ENCODE measurements at places on chromosomes 3 and 15.
A peak's percentile ranks its signal among the peaks of the same experiment; 100 is the strongest.

- DNase-seq, result no peak
Measured at GRCh38 chr3:47984075-47984728, 32.0 kb downstream of the MAP4 start.

- DNase-seq, result no peak
Measured at GRCh38 chr15:95825208-95825607, 505.3 kb upstream of the NR2F2 start.

DNA sequence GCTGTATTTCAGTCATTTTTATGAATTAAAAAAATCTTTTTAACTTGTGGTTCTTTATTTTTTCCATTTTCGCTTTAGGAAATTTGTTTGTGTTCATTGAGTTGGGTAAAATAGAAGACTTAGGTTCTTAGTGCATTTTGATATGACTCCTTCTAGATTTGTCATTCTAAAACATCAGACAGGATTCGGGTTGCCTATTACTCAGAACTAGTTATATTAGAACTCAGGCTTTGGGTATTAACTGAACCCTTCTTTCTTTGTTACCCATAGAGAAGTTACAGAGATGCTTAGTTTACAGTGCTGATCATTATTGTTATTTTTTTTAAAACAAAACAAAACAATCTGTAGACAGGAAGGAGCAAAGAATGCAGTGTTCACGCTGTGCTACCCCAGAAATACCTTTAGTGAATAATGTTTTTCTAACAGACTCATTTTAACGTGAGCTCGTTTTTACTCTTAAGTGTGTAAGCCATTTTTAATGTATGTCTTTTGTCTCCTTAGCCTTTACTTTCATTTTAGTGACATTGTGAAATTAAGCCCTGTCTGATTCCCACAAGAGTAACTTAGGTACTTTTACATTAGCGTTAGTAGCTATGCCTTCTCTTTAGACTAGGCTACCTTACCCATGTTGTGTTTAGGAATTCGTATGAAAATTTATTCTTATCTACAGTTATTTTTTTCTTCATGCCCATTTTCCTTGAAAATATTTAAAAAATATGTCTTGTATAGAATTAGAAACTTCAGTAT lies 53.4 kb downstream of the CMC1 start:
- no peak for DNase-seq

DNA sequence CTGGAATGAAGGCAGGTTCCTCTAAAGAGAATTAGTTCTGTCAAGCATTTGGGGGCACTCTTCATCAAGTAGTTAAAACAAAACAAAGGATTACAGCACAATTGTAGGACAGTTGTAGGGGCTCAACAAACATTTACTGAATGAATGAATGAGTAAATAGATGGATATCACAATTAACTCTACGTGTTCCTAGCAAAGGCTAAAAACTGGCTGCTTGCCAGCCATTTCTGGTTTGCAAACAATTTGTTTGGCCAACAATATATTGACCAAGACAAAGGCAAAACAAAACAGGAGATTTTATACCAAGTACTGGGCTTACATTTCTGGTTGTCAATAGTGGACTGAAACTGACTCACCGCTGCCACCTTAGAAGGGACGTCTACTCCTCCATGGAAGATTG lies 116.8 kb downstream of the ZNF280D start:
- no peak for DNase-seq

- no peak for DNase-seq
Measured at GRCh38 chr3:114308377-114308776, 14.5 kb downstream of the TIGIT start.

GRCh38 chr15:73225358-73226015 lies 143.3 kb downstream of the HCN4 start:
- DNase-seq, result no peak

DNA sequence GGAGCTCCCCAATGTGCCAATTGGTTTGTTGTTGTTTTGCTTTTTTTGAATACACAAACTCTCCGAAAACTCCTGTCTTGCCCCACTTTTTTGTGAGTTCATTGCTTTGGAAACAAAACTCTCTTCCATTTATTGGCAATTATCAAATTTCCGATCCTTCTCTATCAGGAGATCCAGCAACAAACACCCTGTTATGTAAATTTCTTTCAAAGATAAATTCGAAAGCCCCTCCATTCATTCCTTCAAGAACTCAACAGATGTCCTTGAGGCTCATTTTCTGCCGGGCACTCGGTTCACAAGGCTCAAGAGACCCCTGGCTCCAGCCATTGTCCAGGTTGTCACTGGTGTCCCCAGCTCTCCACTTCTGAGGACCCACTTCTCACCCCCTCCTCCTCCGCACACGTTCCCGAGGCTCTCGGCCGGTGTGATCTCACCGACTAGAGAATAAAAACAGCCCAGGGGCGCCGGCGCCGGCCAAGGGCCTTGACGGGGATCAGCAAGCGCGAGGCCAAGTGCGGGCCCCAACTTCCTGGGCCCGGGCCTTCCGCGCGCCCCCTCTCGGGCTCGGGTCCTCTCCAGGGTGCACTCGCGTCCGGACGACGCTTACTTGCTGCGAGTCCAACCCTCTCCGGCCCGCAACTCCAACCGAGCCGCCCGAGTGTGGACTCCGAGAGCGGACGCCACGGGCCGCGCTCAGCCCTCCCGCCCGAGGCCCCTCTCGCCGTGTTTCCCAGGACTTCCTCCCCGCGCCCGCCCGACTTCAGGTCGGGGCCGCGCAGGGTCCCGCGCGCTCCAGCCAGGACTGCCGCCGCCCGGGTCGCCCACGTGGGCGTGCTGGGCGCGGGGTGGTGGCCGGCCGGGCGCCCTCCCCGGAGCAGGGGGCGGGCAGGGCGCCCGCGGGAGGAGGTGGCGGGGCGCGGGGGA lies 533 bp upstream of the SMAD3 start:
- peak; percentile 91 for DNase-seq

- no peak for DNase-seq
Measured at GRCh38 chr3:51896607-51897305, 6.4 kb downstream of the IQCF1 start.

DNA sequence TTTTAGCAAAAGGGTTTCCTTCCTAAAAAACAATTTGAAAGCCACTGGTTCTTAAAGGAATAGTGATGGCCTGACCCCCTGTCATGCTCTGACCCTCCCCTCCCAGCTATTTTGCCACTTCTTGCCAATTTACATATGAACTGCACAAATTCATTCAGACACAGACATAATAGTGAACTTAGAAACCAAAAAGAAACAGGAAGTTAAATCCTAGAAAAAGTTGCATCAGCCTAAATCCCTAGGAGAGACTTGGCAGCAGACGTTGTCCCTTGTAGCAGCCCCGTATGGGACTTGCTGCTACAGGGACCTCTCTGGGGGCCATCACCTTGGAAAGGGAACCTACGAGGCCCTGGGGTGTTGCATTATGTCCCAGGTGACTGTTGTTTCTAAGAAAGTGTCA lies 14.3 kb upstream of the PDE8A start:
- DNase-seq, result no peak

DNA sequence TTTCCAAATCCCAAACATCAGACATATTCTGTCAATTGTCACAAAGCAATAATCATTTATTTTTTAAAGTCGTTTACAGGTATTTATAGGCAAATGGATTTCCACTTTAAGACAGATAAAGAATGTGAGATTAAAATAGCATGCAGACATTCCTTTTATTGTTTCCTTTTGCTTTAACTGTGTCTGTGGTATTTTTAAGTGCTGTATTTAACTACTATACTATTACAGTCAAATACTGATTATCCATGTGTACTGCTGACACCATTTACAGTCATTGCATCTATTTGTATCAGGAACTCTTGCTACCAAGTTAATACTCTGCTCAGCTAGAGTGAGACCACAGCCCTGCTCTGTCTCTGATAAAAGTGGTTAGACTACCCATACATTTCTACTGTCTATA lies 12.8 kb upstream of the CEP152 start:
- no peak for DNase-seq

DNA sequence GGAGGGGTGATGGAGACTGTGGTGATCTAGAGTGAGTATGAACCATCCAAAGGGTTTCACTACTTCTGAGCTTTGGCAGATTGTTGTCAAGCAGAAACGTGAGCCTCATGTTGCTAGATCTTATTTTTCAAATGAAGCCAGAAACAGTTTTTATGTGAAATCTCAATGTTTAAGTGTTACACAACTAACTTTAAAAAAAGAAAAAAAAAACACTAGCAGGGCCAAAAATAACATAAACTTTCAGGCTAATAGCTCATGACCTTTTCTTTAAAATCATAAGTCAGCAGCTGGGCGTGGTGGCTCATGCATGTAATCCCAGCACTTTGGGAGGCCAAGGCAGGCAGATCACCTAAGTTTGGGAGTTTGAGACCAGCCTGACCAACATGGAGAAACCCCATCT lies 2.1 kb upstream of the HTR3D start:
- no peak for DNase-seq

- DNase-seq, result no peak
Measured at GRCh38 chr3:188734395-188734794, 437.4 kb upstream of the TPRG1 start.

- DNase-seq, result no peak
Measured at GRCh38 chr3:189288348-189289235, 116.8 kb downstream of the TPRG1 start.

- DNase-seq, result no peak
Measured at GRCh38 chr15:41659855-41660234, 360 bp upstream of the MGA start.

GRCh38 chr3:8525893-8526292 lies 24.3 kb downstream of the LMCD1 start:
- DNase-seq, result no peak

- no peak for DNase-seq
Measured at GRCh38 chr3:136120373-136121348, 75.5 kb downstream of the MSL2 start.

DNA sequence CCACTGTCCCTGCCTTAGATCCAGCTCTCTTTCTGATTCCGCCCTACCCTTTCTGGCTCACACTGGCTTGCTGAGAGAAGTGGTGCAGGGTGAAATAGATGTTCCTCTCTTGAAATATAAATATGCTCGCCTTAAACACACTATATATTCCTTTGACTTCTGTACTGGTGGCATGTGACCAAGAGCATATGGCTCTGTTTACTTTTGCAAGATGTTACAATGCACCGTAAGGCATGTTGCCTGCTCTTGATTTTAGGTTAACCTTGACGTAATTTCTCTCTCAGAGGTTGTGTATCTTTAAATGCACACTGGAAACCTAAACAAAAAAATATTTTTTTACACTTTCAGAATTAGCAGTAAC lies 749 bp downstream of the RSRC1 start:
- no peak for DNase-seq

GRCh38 chr3:46456118-46456517 lies 8.6 kb downstream of the LTF start:
- DNase-seq, result no peak

- peak; percentile 62 for DNase-seq
Measured at GRCh38 chr15:80779658-80780415, 667 bp downstream of the CEMIP start.

GRCh38 chr3:168870892-168871291 lies 775.2 kb upstream of the GOLIM4 start:
- no peak for DNase-seq

DNA sequence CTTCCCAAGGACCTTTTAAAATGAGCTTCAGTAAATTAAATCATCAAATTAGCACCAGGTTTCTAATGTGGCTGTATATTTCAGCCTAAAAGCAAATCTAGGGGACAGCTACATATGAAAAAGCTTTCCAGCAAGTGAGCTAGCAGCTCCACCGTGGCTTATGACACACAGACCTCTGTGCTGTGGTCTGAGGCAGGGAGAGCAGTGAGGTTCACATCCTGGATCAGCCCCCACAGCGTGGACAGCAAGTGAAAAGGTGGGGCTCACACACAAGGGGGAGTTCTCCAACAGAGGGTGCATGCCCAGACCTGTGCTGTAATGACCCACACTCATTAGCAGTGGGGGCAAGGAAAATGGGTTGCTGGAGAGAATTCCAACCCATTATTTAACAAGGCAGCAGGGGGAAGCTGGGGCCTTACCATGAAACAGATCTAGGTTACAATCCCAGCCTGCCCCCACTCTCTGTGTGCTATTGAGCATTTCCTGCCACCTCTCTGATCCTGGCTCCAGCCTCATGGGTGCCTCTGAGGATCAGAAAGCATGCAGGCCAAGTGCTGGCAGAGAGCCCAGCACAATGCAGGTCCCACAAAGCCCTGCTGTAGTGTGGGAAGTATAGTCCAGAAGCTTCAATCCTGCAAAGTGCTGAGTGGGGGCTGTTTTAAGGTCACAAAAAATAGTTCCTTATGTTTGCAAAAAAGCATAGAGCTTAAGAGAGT lies 48.2 kb downstream of the RASGRF1 start:
- DNase-seq, result no peak

GRCh38 chr15:48888191-48888590 lies 10.3 kb downstream of the EID1 start:
- no peak for DNase-seq

DNA sequence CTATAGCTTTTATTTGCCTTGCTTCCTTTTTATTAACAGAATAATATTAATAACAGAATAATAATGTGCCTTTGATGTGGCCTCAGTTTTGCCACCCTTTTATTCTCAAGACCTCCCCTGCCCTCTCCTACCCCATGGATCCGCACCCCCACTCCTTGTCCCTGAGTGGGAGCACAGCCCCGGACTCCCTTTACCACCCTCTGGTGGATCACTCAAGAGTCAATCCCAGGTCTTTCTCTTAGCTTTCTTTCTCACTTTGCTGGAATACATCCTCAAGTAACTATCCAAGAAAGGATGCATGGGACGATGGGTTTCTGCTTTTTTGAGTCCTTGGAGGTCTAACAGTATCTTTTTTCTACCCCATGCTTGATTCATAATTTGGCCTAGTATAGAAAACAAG lies 63.4 kb downstream of the KLF13 start:
- DNase-seq, result no peak

DNA sequence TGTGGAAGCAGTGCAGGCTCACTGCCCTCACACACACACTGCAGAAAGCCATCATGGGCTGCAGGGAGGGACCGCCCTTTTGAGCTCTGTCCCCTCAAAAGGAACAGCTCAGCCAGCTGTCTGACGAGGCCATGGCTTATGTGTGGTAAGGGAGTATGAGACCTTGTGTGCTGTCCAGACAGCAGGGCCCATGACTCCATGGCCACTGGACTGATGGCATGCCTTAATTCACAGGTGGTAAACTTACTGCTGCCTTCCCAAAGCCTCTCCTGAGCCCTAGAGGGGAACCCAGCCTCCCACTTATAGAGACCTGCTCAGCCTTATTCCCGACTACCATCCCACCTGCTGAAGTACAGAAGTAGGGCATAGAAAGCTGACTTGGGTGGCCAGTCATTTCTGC lies 5.6 kb downstream of the FAM240A start:
- no peak for DNase-seq

DNA sequence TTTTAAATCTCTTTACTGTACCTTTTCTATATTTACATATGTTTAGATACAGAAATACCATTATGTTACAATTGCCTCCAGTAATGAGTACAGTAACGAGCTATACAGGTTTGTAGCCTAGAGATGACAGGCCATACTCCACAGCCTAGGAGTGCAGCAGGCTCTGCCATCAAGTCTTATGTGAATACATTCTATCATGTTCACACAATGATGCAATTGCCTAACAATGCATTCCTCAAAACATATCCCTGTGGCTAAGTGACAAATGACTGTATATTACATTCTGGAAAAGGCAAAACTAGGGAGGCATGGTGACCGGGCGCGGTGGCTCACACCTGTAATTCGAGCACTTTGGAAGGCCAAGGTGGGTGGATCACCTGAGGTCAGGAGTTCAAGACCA lies 192.4 kb upstream of the IGF1R start:
- DNase-seq, result no peak

GRCh38 chr3:43996379-43997301 lies 245.0 kb upstream of the TOPAZ1 start:
- DNase-seq, result peak; percentile 89

GRCh38 chr3:188658606-188659005 lies 504.6 kb downstream of the LPP start:
- DNase-seq, result no peak

GRCh38 chr15:69881766-69882165 lies 216.0 kb downstream of the TLE3 start:
- DNase-seq, result no peak

GRCh38 chr3:175818811-175819464 lies 959.8 kb downstream of the NAALADL2 start:
- DNase-seq, result no peak
